Fibroblast of skin of left biceps (primary cell): ENCODE measurements at places on chromosomes 5 and 9.

DNA sequence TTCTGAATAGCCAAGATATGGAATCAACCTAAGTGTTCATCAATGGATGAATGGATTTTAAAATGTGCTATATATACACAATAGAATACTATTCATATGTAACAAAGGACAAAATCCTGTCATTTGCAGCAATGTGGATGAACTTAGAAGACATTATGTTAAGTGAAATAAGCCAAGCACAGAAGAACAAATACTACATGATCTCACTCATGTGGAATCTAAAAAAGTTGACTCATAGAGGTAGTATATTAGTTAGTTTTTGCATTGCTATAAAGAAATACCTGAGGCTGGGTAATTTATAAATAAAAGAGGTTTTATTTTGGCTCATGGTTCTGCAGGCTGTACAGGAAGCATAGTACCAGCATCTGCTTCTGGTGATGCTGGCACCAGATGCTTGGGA, 8.1 kb downstream of the CATSPER3 start:
- no peak for DNase-seq

- DNase-seq: no peak
Measured at GRCh38 chr5:6708814-6709213, 4.4 kb upstream of the TENT4A start.

- DNase-seq: no peak
Measured at GRCh38 chr5:40233268-40233667, 446.4 kb upstream of the PTGER4 start.

DNA sequence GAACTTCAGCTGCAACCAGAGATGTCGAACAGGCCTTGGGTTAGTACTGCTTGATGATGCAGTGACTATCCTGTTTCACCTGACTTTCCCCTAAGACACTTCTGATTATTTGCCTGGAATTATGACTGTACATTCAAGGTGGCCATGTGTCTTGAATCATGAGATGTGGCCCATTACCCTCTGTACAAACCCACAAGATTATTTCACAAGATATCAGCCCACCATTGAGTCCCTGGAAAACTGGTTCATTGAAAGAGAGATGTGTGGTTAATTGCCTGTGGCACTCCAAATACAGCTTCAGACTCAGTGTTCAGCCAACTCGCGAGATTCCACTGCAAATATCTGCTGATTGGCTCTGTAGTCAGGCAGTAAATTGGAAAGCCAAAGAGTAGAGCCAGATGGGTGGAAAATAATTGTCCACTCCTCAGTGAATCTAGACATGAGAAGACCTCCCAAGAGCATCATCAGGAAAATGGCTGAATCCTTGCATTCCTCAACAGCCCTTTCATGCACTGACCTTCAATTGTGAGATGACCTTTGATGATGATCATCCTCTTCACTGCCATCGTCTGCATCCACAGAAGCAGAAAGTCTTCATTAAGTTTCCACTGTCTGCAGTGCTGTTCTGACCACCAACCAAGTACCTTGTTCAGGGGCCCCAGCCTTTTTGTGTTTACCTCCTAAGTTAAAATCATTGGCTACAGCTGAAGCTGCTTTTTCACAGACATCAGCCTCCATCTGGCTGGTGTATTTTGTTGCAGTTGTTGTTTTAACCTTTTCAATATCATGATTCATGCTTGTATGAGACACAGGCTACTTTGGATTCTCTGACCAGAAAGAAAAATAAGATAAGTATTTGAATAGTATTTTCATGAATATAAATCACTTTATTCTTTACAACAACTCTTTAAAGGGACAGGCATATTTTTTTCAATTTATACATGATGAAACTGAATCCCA, 75.2 kb downstream of the ESM1 start:
- DNase-seq: no peak

DNA sequence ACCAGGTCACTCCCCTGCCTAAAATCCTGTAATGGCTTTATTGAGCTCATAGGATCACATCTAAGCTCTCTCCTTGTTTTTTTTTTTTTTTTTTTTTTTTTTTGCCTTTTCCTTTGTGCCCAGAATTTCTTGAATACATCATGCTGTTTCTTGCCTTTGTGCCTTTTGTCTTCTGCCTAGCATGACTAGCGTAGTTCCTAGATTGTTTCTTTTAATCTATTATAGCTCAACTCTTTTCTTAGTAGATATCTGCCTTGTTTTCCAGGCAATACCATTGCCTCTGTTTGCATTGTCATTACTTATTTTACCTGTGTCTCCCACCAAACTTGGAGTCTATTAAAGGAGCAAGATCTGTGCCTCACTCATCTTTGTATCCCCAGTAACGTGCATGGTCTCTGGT, 106.1 kb upstream of the C9orf72 start:
- DNase-seq: no peak

DNA sequence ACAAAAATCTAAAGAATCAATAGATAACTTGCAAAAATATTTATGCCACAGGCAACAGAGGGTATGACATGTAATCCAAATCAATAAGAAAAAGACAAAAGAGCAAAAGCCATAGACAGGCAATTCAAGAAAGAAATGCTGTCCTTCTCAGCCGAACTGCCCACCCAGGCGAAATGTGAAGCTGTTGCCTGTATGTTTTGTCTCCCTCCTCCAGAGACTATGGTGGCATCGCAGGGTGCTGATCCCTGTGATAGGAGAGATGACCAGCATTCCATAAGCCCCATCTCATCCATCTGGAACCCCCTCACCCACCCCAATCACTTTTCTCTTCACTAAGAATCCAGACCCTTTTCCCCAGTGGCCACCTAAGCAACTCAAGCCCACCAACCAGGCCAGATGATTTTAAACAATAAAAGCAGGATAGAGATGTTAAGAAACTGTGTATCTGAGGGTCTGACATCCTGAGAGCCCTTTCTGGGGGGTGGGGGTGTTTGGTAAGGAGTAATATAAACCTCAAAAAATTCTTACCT, 5.3 kb upstream of the ACSL6 start:
- DNase-seq: no peak

DNA sequence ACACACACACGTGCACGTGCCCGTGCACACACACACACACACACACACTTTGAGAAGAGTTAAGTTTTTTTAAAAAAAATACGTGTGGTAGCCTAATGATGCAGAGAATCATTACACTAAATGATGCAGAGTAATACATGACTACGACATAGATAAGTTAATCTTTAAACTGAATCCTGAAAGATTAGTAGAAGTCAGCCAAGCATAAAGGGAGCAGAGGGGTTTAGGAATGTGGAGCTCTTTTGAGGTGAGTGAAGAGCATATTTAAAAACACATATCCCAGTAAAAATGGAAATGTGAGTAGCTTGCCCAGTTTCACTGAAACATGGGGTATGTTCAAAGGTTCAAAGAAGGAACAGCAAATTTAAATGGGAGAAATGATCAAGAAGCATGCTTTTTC, 61.3 kb upstream of the TYRP1 start:
- no peak for DNase-seq

- DNase-seq: no peak
Measured at GRCh38 chr5:89994266-89994665, 415.3 kb downstream of the CETN3 start.

DNA sequence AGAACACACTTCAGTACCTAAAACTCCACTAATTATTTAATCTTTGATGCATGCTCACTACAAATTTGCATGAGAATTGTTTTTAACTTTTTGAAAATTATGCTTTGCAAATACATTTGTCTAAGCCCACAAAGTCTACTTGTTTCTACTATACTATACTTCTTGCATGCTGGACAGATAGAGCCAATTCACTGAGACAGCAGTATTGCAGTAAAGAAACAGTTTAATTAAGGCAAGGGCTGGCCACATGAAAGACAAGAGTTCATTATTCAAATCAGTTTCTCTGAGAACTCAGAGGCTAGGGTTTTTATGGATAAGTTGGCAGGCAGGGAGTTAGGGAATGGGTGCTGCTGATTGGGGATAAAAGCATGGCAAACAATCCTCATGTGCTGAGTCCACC, 6.0 kb upstream of the FXN start:
- no peak for DNase-seq

- DNase-seq: no peak
Measured at GRCh38 chr9:115439641-115440040, 321.7 kb upstream of the TNC start.

- DNase-seq: no peak
Measured at GRCh38 chr5:132211787-132212186, 15.9 kb downstream of the P4HA2 start.

GRCh38 chr9:6764523-6764922, 6.8 kb downstream of the KDM4C start:
- no peak for DNase-seq

DNA sequence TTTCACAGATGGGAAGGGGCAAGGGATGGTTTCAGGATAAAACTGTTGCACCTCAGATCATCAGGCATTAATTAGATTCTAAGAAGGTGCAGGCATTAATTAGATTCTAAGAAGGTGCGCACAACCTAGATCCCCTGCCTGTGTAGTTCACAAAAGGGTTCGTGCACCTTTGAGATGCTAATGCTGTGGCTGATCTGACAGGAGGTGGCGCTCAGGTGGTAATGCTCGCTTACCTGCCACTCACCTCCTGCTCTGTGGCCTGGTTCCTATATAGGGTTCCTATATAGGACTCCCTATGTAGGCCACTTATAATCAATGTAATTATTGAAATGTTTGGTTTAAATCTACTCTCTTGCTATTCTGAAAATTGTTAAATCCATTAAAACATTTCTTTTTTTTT, 171.0 kb downstream of the MSX2 start:
- DNase-seq: no peak

DNA sequence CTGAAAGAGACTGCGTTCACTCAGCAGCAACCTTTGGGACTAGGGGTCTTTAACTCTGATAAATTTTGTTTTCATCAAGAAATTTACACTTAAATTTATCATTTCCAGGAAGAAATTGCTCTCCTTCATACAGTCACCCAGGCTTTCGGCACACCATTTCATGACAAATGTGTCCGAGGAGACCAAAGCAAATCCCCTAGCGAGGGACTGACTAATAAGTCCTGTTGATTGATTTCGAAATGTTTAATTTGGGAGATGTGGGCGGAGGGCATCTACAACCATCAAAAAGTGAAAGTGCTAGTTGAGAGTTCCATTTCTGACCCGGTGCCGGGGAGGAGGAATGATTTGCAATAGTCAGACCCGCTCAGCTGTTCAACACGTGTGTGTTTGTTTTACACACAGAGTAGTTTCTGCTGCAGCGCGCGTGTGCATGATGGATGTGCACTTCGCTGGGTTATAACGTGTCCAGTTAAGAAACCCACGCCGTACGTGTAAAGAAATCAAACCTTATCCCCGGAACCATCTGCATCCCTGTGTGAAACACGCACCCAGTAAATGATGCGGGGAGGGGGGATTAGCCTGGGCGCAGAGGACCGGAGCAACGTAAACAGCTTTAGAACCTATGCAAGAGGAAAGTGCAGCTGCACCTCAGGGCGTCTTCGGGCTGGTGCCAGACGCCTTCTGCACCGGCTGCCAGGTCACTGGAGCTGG, 845 bp upstream of the NR4A3 start:
- no peak for DNase-seq

GRCh38 chr9:133612816-133613215, 3.6 kb upstream of the FAM163B start:
- no peak for DNase-seq
